ENCODE measurements at places on chromosomes 2 and 18.
A peak's percentile ranks its signal among the peaks of the same experiment; 100 is the strongest.

DNA sequence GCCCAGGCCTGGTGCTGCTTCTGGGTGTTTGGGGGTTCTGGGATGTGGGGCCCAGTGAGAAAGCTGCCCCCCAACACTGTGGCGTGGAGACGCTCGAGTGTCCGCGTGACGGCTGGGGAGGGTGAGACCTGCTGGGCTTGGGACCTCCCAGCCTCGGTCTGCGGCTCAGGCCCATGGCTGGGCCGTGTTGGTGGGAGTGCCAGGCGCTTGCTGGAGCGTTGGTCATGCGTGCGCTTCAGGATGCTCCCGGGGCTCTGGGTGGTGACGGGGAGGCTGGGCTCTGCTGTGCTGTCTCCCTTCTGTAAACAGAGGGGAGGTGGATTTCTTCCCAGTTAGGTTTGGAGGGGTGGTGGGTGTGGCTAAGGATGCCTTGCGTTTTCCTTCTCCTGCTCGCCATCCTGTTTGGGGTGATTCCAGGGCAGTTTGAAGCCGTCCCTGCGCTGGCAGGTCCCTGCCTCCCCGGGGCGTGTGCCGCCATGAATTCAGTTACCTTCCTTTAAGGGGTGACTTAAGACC is 606 bp downstream of the GAL3ST2 start:
- DNase-seq: no peak

- DNase-seq: no peak
Observed at GRCh38 chr18:6362559-6363129, 52.1 kb downstream of the L3MBTL4 start.

DNA sequence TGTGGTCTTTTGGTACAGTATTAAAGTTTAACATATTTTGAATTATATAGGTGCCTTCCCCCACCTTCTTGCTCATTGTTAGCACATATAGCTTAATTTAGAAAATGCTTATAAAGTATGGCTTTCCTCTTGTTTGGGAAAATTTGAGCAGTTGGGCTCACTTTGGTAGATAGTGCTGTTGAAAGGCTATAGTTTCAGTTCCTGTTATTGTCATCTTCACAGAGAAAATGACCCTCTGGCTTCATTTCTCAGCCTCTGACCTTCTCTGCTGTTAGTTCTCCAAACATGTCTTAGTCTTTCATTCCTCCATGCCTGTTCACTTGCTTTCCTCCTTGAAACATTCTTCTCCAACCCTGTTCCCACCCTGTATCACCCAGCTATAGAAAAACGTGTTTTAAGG is 200.6 kb downstream of the WDR7 start:
- no peak for DNase-seq

- no peak for DNase-seq
Observed at GRCh38 chr2:233174137-233174536, 77.3 kb upstream of the ATG16L1 start.

DNA sequence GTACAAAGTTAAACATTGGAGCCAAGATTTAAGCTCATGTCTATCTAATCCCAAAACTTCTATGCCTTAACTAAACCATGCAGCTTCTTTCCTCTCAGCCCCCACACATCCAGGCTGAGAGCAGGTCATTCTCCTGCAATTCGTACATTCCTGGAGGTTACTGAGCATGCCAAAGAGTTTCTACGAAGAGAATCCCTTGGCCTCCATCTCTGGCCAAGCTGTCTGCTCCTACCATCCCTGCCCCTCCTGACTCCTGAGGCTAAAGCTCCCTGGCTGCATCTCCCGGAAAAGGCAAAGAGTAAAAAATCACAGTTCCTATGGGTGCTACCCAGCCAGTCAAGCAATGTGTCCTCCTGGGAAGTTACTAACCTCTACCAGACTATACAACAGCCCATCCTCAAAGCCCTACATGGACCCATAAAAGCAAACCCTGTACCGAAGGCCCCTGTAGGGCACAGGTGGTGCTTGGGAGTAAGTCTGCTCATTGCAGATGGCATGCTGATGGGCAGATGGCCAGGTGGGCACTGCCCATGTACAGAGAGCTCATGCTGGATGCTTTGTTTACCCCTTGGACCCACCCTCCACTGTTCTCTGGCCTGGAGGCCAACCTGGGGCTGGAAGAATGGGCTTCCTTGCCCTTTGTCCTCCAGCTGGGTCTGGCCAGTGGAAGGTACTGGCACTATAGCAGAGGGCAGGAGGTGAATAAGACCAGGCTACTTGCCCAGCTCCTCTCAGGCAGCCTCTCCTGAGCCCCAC is 99.5 kb downstream of the TTC32 start:
- DNase-seq: no peak

- no peak for DNase-seq
Observed at GRCh38 chr2:239676716-239677452, 276.1 kb upstream of the HDAC4 start.

GRCh38 chr2:37802899-37803379 is 122.1 kb upstream of the RMDN2 start:
- no peak for DNase-seq

GRCh38 chr2:168044579-168044978 is 202.8 kb downstream of the STK39 start:
- no peak for DNase-seq

- peak; percentile 88 for DNase-seq
Observed at GRCh38 chr2:156436497-156437085, 412 bp downstream of the GPD2 start.

- no peak for DNase-seq
Observed at GRCh38 chr2:232377841-232378734, 463 bp upstream of the ALPP start.

- no peak for DNase-seq
Observed at GRCh38 chr2:97617911-97618310, 28.0 kb upstream of the COX5B start.

- DNase-seq: no peak
Observed at GRCh38 chr18:30277676-30278075, 764.9 kb downstream of the DSC3 start.

DNA sequence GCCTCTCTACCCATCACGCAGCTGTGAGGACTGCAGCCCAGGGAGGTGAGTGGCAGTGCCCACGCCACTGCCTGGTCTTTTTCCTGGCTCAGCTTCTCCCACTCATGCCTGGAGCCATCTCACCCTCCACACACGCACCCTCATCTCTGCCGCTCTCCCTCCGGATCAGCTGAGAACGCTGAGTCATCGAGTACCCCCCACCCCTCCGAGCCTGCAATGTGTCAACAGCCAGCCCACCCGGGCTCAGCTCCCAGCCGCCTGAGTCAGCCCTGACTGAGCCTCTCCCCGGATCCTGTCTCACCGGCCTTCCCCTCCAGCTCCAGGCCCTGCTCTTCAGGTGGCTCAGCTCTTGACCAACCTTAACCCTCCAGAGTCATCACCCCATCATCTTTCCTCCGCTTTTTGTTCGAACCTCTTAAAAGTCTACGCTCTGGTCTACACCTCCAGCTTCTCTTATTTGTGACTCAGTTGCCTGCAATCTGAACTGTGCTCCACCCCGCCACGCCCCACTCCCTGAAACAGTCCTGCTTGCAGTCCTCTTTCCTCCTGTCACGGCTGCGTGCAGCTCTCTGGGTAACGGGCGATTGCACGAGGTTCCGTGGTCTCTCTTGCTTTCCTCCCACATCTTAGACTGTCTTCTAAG is 94.4 kb upstream of the ASAP2 start:
- DNase-seq: no peak

DNA sequence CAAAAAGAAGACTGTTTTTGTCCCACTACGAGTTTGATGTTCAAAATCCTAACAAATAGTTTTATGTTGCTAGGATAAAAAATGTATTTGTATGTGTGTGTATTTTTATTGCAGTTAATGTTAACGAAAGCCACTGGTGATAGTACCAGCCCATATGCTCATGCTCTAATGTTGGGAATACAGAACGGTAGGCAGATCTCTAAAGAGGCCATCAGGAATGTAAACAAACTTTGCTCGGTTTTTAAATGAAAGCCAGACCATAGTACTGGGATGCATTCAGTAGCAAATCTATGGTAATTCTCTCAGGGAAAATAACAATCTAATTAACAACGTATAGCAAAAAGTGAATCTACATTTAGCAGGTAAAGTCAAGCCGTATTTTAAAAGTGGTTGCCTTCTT is 208.1 kb downstream of the NEDD4L start:
- no peak for DNase-seq

DNA sequence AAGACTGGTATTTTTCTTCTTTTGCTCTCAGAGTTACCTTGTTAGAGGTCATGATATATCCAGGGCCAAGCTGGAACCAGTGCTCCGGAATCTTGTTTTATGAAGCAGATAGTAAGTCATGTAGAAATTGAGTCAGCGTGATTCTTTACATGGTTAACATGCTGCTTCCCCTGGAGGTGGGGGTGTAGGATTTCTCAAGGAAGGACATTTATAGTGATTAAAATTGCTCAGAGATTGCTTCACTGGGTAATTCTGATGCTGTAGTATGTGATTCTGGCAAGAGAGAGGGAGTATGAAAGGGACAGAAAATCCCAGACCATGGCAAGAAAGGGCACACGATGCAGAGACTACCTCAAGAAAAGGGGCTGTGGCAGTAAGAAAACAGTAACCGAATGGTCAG is 8.0 kb upstream of the MYL1 start:
- no peak for DNase-seq

DNA sequence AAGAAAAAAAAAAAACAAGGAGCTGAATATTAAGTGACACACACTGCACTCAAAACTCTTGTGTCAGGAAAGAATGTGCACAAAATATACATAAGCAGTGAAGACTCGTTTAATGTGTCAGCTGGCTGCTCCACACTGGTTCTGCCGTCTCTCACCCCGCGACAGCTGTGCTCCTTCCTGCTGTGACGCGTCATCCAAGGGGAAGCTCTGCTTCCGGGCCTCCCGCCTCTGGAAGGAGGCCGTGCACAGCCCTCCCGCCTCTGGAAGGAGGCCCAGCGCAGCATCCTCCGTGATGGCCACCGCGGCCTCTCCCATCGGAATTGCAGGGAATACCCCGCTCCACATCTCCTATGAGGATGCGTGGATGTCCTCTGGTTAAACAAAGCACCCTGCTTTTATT is 151.0 kb downstream of the HDAC4 start:
- no peak for DNase-seq

GRCh38 chr2:241993386-241994005 is 124.0 kb downstream of the RTP5 start:
- DNase-seq: no peak

Data from hematopoietic multipotent progenitor cell treated with erythropoietin and hydrocortisone succinate and interleukin-3 and kit ligand, for 6 days (in vitro differentiated cells).